Epithelial cell of umbilical artery (primary cell): ENCODE measurements at places on chromosomes 13 and 19. TPM values are rescaled to one million over a fixed set of nuclear protein-coding genes. Genes with fewer than 3 reads are reported as not detected.

The SMIM24 gene
- 0.32 TPM in 1 of 2 replicates, not detected in the other for total RNA-seq

The TCF3 gene
- total RNA-seq = 70.8 and 95.5 TPM in 2 replicates

The ZNF556 gene
- total RNA-seq = not detected in 2 replicates

The IL11 gene
- total RNA-seq = 0.46 and 2.6 TPM in 2 replicates

The TEX101 gene
- not detected in 2 replicates for total RNA-seq
